ENCODE measurements at places on chromosomes 5 and 9.

DNA sequence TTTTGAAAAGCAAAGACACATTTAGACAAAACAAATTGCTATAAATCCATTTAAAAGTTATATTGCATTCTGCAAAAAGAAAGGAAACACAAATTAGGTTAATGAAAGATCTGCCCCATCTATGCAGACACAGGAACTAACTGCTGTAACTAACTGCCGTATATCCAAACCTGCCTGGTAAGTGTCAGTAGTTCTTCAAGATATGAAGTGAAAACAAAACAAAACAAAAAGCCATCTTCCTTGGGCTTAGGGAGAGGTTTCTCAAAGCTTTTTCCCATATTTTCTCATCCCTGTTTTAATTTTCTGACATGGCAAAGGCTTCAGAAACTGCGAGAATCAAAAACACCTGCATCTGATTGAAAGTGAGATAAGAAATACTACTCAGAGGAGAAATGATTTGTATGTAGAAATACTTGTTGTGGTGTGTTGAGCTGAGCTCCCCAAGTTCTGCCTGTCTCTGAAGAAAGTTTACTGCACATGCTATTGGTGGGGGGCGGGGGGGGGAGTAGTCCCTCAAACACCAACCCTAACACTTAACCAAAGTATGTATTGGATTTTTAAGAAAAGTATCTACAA lies 750.5 kb downstream of the PTPRD start:
- no peak for DNase-seq

DNA sequence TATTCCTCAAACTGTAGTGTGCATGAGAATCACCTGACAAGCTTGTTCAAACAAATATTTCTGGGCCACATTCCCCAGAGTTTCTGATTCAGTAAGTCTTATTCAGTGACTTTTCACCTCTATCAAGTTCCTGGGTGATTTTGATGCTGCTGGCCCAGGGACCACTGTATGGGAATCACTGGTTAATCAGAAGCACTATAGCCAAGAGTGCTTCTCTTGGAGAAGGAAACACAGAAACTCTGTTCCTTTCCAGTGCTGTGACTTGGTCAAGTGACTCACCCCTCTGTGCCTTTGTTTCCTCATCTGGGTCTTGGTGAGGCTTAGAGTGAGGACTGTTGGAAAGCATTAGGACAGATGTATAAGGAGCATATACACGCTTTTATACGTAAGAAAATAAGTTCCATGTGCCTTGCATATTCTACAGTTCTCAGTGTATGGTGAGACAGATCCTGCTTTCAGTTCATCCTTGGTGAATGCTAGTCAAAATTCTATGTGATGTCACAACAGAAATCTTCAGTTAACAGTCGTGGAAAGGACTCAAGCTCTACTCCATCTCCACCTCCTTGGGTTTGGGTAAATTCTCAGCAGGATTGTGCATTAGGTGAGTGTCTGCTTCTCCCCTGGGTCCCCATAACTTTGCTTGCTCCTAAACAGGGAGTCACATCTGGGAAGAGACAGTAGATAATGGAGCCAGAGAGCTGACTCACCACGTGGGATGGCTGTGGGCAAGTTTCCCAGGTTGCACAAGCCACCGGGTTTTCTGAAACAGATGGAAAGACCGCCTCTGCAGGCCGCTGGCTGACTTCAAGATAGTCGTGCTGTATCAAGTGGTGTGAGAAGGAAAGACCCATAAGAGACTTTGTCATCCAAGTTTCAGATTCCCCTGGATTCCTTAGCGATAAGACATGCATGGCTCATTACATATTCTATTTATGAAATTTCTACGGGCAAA lies 117.0 kb downstream of the NXNL2 start:
- peak; percentile 85 for DNase-seq

GRCh38 chr9:1554081-1555035 lies 460.8 kb upstream of the SMARCA2 start:
- no peak for DNase-seq

DNA sequence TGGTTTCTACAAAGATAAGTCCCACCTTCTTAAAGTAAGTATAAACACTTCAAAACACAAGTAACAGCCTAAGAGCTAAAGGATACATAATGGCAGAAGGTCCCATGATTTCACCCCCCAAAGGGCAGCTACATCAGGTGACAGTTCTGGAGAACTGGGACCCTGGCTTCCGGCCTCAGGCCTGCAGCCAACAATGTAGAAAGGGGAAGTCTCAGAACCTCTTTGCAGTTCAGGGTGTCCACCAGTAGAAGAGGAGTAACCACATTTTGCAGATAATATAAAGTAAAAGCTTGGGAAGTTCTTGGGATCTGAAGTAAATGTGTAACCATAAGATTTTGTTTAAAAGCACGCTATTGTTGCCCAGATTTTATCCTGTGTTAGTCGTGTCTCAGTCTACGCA lies 267.4 kb upstream of the VLDLR start:
- DNase-seq: no peak

DNA sequence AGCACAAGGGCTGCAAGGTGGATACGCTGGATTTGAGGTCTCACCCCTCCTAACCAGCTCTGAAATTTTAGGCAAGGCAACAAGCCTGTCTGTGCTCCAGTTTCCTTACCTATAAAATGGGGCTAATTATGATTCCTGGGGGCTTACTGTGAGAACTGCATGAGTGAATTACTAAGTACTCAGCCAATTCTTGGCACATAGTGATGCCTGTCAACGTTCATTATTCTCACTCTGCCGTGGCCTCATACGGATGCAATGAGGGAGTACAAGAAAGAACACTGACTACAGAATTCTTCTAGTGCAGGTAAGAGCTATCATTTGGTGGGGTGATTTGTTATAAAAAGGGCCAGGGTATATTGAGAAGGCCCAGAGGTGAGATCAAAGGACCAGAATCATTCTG lies 16.7 kb downstream of the TNFSF8 start:
- no peak for DNase-seq

GRCh38 chr5:175468892-175469291 lies 9.5 kb upstream of the SFXN1 start:
- DNase-seq: no peak

DNA sequence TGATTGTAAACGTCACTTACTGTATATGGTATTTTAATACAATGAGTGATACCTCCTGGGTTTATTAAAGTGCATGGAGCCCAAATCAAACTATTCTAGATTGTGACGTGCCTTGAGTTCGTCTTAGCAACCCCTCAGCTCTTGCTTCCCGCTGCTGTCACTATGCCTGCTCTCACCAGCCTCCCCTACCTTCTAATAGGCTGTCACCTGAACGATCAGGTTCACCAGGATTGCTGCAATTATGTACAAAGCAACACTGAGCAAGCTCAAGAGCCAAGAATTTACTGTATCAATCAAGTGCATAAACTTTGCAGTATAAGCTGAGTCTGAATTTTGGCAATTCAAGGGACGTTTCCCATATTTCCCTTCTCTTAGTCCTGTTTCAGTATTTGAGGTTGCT lies 3.0 kb downstream of the LECT2 start:
- no peak for DNase-seq

DNA sequence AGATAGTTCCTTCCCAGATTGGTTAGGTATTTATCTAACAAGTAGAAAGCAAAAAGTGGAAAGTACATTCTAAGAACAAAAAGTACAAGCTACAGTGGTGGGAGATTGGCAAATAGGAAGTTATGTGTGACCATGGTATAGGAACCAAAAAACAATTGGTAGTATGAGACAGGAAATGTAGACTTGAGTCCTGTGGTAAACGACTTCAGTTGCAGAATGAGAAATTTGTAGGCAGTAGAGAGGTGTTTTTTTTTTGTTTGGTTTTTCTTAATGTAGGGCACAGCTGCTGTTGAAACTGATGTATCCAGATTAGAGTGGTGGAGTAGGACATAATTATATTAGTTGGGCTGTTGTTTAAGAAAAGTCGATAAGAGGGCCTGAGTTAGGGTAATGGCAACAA lies 72.0 kb downstream of the CCNH start:
- no peak for DNase-seq

DNA sequence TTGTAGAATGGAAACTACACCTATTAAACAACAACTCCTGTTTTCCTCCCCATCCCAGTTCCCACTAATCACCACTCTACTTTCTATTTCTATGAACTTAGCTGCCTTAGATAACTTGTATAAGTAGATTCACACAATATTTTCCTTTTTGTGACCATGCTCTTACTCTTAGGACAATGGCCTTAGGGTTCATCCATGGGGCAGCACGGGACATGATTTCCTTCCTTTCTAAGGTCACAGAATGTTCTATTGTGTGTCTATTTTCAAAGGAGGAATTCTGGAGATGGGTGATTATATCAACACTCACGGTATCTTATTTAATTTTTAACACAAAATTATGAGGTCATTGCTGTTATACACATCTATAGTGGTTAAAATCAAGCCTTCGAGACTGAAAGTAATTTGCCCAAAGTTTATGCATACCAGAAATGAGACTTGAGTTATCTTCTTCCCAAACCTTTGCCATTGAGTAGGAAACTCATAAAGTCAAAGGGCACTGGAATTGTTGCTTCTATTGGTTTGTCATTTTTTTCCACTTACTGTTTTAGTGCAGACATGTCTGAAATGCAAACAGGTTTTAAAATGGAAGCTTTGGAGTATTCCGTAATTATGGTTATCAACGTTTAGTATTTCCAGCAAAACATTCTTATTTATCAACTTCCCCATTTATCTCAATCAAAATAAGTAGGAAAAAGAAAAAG lies 23.6 kb downstream of the CTSL start:
- no peak for DNase-seq

DNA sequence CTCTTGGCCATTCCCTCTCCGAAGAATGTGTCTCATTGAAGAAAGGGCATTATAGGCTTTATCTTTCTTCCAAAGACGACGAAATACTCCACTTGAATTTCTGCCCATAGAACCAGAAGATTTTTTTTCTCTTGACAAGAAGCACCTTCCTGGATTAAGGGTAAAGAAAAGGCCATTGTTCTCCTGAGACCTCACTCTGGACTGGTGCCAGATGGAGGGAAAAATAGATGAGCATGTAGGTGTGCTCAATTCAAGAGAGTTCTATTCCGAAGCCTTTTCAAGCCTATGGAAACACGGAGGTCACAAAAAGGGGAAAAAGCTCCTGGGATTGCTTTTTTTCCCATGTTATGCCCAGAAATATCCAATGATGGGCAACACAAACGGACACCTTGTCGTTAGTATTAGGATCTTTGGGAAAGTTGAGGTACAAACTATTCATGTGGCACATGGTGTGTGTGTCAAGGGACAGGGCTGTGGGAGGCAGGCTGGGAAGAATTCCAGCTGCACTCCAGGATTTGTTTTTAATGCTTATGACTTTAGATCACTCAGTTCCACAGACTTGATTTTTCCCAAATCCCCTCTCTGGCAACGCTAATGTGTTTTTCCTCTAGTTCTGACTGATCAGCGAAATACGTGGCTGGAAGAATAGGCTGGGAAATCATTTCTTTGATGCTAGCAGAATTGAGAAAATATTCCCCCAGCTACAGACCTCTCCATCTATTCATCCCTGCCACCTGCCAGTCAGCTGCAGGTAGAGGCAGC lies 89.9 kb downstream of the SIL1 start:
- no peak for DNase-seq

GRCh38 chr9:74724317-74724716 lies 163.4 kb downstream of the TRPM6 start:
- no peak for DNase-seq

DNA sequence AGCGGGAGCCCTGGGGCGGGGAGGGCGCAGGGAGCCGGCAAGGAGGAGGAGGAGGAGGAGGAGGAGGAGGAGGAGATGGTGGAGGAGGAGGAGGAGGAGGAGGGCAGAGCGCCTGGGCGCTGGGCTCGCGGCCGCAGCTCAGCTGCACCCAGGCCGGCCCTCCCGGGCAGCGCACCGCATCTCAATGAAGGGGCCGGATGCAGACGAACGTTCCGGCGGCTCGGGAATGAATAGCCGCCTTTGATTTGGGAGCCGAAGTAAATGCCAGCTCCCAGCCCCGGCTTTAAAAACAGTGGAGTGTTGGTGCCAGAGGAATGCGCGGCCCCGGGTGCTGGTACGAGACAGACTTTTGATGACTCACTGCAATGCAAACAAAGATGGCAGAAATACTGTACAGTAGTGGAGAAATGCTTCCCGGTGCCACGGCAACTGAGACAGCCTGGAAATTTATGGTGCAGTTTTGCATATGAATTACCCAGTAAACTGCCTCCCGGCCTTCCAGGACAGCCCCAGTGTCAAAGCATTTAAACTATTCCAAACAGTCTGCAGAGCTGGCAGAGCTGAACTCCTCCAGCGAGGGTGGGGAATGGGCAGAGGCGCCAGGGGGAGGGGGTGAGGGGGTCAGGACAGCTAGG lies 43.1 kb downstream of the NACC2 start:
- peak; percentile 52 for DNase-seq

DNA sequence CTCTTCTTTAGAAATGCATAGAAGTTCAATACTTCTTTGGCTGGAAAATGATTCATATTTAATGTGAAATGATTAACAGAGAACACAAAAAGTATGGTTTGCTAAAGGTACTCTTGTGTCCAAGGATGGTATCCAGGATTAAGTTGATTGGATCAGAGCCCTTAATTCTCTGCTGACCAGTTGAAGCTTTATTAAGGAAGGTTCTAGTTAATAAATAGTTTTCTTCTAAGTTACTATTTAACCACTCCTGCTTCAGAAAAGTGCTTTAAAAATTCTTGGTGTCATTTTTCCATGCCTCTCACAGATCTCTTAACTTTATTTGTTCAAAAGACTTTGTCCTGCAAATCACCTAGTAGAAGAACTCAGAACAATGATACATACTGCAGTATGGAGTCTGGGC lies 134.3 kb downstream of the MEF2C start:
- DNase-seq: no peak

DNA sequence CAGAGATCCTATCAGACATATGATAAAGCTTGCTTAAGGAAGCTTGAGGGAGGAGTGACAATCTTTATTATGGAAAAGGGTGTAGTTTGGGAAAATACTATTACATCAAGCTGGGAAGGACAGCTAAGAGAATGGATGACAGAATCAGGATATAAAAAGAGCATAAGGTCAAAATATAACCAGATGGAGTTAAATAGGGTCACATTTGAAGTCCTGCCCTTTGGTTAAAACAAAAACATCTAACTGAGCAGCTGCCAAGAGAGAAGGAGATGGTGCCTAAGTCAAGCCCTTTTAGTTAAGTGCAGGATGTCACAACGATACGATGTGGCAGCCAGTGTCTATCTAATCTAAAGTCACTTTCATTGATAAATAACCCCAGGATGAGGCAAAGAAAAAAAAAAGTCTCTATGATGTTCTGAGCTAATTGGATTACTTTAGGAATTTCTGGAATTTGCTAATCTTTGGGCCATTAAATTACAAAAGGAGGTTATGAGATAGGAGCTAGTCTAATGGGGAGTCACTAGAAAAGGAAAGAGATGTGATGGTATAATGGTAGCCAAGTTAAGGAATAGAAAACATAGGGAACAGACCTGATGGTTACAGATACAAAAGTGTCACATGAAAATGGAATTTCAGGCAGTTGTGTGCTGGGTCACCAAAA lies 365.2 kb downstream of the PDE4D start:
- DNase-seq: no peak
